Spleen (tissue), 13 donors: ENCODE measurements at places on chromosomes 16 and 17.

DNA sequence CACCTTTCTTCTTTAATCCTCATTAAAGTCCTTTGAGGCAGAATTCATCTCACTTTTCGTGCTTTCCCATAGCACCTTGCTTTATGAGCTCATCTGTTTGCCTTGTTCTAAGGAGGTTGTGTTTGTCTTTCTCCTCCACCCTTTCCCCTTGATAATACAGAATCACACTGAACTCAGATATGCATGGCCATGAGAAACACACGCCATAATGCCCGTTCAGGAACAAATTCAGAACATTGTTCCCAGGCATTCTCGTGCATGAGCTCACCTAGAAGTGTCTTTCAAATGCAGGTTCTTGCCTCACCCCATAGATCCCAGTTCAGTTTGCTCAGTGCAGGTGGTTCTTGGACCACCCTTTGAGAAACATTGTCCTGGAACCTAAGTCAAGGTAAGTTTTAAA lies 71.1 kb downstream of the TMEM114 start:
- H3K36me3 ChIP-seq = no peaks in the 10 kb centered on the region
- H3K4me3 ChIP-seq = no peak overlapping the region

DNA sequence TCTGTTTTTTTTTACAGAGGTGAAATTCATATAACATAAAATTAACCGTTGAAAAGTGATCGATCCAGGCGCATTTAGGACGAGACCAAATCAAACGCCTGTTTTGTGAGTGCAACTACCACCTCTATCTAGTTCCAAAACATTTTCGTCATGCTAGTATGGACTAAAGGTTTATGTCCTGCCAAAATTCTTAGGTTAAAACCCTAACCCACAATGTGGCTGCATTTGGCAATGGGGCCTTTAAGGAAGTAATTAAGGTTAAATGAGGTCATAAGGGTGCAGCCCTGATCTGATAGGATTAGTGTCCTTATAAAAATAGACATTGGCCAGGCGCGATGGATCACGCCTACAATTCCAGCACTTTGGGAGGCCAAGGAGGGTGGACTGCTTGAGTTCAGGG lies 32.8 kb upstream of the RCVRN start:
- H3K27me3 ChIP-seq = no peaks in the 10 kb centered on the region
- no peak for DNase-seq
- peaks cover 87% of the 10 kb centered on the region for H3K36me3 ChIP-seq
- no peak overlapping the region for H3K27ac ChIP-seq

GRCh38 chr17:8312726-8313600 lies 2.9 kb downstream of the ARHGEF15 start:
- no peaks in the 10 kb centered on the region for H3K4me1 ChIP-seq
- no peaks in the 10 kb centered on the region for H3K27me3 ChIP-seq
- no peak overlapping the region for H3K27ac ChIP-seq

DNA sequence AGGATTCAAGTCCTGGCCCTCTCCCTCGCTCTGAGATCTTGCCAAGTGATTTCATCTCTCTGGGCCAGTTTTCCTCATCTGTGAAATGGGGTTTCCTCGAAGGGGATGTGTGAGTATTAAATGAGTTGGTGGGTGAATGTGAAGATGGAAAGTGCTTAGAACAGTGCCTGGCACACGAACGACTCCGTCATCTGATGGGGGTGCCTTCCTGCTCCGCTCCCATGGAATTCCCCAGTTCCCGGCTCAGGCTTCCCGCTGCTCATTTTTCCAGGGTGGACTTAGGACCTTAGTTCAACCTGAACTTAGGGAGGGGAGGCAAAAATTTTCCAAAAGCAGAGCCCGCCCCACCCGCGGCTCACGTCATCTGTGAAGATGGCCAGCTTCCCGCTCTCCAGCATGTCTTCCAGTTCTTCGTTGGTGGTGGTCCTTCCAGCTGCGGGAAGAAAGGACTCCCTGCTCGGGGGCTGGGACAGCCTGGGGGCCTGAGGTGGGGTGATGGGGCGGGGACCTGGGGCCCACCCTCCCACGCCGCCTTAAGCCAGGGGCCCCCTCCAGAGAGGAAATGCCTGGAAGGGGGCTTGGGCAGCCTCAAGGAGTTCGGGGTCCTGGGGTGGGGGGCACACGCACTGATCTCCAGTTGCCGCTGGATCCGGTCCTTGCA lies 11.4 kb downstream of the HSD3B7 start:
- peak overlapping the region; percentile 30 for H3K4me3 ChIP-seq
- H3K4me1 ChIP-seq = peaks cover 28% of the 10 kb centered on the region
- DNase-seq = no peak
- H3K36me3 ChIP-seq = no peaks in the 10 kb centered on the region
- H3K27me3 ChIP-seq = no peaks in the 10 kb centered on the region

- no peak overlapping the region for H3K4me3 ChIP-seq
- H3K4me1 ChIP-seq = no peaks in the 10 kb centered on the region
- H3K27ac ChIP-seq = no peak overlapping the region
- H3K27me3 ChIP-seq = no peaks in the 10 kb centered on the region
Measured at GRCh38 chr17:61511480-61512182, 59.4 kb downstream of the TBX4 start.

- no peaks in the 10 kb centered on the region for H3K36me3 ChIP-seq
- H3K4me3 ChIP-seq = no peak overlapping the region
- H3K27ac ChIP-seq = no peak overlapping the region
- no peaks in the 10 kb centered on the region for H3K27me3 ChIP-seq
- no peak for DNase-seq
- H3K4me1 ChIP-seq = no peaks in the 10 kb centered on the region
Measured at GRCh38 chr17:66248285-66248684, 19.1 kb upstream of the APOH start.

GRCh38 chr17:65626451-65626850 lies 65.0 kb upstream of the AXIN2 start:
- H3K27ac ChIP-seq = no peak overlapping the region
- H3K36me3 ChIP-seq = no peaks in the 10 kb centered on the region
- H3K4me3 ChIP-seq = no peak overlapping the region
- no peaks in the 10 kb centered on the region for H3K27me3 ChIP-seq
- DNase-seq = no peak

- peak; percentile 45 for DNase-seq
- H3K4me3 ChIP-seq = no peak overlapping the region
- H3K27ac ChIP-seq = no peak overlapping the region
- H3K4me1 ChIP-seq = peaks cover 100% of the 10 kb centered on the region
- H3K27me3 ChIP-seq = no peaks in the 10 kb centered on the region
- no peaks in the 10 kb centered on the region for H3K36me3 ChIP-seq
Measured at GRCh38 chr16:81496742-81497141, 52.1 kb downstream of the CMIP start.

DNA sequence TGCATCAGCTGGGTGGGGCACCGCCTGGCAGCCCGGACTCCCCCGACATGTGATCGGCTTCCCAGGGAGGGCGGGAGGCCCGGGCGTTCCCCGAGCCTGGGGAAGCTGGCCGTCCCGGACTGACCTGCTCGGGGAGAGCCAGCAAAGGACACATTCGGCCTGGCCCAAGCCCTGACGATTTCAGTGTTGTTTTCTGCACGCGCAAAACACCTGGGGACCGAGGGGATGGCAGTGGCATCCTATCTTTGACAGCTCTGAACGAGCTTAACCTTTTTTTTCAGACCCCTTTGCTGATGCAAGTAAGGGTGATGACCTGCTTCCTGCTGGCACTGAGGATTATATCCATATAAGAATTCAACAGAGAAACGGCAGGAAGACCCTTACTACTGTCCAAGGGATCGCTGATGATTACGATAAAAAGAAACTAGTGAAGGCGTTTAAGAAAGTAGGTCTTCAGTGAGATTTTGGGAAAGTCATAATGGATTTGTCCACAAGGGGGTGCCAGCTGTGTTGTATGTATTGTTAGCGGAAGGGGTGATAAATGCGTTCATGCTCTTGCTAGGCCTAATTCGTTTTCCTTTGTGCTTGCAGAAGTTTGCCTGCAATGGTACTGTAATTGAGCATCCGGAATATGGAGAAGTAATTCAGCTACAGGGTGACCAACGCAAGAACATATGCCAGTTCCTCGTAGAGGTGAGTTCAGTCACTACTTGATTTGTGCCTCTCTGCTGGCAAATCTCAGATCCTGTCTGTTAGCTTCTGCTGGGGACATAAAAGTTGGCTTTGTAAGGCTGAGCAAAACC lies 1.0 kb downstream of the EIF1 start:
- peak overlapping the region; percentile 91 for H3K4me3 ChIP-seq
- H3K36me3 ChIP-seq = peaks cover 53% of the 10 kb centered on the region
- H3K4me1 ChIP-seq = peaks cover 25% of the 10 kb centered on the region
- peak overlapping the region; percentile 100 for H3K27ac ChIP-seq

- no peaks in the 10 kb centered on the region for H3K36me3 ChIP-seq
- H3K4me1 ChIP-seq = peaks cover 33% of the 10 kb centered on the region
- H3K27ac ChIP-seq = no peak overlapping the region
- H3K4me3 ChIP-seq = no peak overlapping the region
- no peak for DNase-seq
Measured at GRCh38 chr16:81442220-81442915, 2.2 kb upstream of the CMIP start.

- no peak overlapping the region for H3K4me3 ChIP-seq
- peak; percentile 54 for DNase-seq
- H3K36me3 ChIP-seq = no peaks in the 10 kb centered on the region
- no peak overlapping the region for H3K27ac ChIP-seq
- H3K27me3 ChIP-seq = no peaks in the 10 kb centered on the region
- H3K4me1 ChIP-seq = peaks cover 25% of the 10 kb centered on the region
Measured at GRCh38 chr17:76545918-76546555, 6.2 kb downstream of the PRCD start.

DNA sequence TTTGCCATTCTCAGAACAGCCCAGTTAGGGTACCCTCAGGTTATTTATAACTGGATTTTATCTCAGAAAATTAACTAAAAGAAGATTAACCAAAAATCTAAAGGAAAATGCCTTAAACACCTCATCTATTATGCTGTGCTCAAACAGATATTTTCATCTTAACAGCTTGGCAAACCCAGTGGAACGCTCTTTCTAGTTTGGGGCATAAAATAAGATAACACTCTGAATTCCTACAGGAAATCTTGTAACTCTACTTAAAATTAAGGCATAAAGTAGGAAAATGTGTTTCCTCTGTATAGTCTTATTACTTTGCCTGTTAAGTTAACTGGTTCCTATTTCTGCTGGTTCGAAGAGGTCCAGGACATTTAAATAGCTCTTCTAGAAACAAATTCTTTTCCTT lies 723.9 kb downstream of the MAF start:
- H3K27me3 ChIP-seq = no peaks in the 10 kb centered on the region
- H3K27ac ChIP-seq = no peak overlapping the region

DNA sequence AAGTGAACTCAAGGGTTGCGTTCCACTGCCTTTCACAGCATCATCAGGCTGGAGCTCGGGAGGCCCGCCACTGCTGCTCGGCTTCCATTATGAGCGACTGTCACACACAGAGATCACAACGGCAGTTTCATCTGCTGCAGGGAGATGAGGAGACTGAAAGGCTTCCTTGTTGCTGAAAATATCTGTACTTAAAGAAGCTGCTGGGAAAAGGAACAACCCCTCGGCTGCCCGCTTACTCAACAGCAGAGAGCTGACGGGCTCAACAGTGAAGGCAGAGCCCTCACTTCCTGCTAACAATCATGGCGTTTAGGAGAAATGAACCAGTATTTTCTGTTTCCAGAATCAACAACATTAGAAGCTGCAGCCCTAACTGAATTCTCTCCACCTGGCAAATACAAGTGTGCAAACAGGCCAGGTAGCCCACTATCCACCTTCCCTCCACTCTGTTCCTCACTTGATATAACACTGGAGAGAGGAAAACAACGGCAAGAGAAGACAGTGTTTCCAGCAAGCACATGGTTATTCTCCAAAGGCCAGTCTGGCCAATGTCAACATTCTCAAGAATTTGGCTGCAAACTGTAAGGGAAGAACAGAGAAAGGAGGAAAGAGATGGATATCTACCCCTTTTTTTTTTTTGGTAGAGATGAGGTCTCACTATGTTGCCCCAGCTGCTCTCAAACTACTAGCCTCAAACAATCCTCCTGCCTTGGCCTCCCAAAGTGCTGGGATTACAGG lies 33.7 kb downstream of the MBTPS1 start:
- peaks cover 42% of the 10 kb centered on the region for H3K4me1 ChIP-seq
- H3K36me3 ChIP-seq = peaks cover 93% of the 10 kb centered on the region
- no peak overlapping the region for H3K4me3 ChIP-seq
- peak overlapping the region; percentile 3 for H3K27ac ChIP-seq

DNA sequence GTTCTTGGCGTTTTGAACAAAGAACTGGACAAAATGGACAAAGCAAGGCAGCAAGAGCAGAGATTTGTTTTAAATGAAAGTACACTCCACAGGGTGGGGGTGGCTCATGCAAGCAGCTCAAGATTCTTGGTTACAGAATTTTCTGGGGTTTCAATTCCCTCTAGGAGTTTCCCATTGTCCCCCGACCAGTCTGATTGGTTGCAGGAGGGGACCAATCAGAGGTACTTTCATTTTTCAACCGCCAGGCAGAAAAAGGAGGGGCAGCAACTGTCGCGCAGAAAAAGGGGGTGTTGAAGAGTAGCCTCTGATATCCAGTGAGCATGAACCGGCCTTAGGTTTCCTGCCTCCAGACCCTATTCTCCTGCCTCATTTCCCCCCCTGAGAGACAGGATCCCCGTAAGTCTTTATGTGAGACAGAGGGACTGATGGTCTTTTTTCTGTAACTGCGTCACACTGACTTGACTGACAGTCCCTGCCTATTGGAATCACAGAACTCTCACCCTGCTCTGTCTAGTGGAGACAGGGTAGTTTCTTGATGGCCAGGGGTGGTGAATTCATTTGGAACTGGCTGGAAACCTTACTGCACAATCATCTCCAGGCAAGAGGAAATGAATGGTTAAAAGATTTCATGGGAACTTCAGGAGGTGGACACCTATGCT lies 59.4 kb upstream of the ALOX12 start:
- DNase-seq = no peak
- no peaks in the 10 kb centered on the region for H3K4me1 ChIP-seq

GRCh38 chr16:74226338-74226954 lies 70.2 kb upstream of the PSMD7 start:
- no peak overlapping the region for H3K27ac ChIP-seq
- H3K4me3 ChIP-seq = no peak overlapping the region
- H3K27me3 ChIP-seq = no peaks in the 10 kb centered on the region
- no peaks in the 10 kb centered on the region for H3K36me3 ChIP-seq
- DNase-seq = no peak

DNA sequence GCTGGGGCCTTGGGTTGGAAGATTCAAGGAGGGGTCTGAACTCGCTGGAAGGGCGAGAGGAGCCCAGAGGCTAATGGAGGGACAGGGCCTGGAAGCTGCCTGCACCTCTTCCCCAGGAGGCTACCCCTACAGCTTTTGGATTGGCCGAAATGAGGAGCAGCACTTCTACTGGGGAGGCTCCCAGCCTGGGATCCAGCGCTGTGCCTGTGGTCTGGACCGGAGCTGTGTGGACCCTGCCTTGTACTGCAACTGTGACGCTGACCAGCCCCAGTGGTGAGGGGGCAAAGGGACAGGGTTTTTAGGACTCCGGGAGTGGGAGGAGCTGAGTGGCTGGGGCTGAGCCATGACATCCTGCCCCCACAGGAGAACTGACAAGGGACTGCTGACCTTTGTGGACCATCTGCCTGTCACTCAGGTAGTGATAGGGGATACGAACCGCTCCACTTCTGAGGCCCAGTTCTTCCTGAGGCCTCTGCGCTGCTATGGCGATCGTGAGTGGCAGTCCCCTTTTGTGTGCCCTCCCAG lies 8.8 kb downstream of the CNTNAP1 start:
- H3K27ac ChIP-seq = no peak overlapping the region
- DNase-seq = no peak
- no peaks in the 10 kb centered on the region for H3K27me3 ChIP-seq
- peaks cover 15% of the 10 kb centered on the region for H3K36me3 ChIP-seq
- no peak overlapping the region for H3K4me3 ChIP-seq
- H3K4me1 ChIP-seq = no peaks in the 10 kb centered on the region

- H3K36me3 ChIP-seq = peaks cover 28% of the 10 kb centered on the region
- H3K4me1 ChIP-seq = peaks cover 11% of the 10 kb centered on the region
- no peak overlapping the region for H3K4me3 ChIP-seq
- H3K27ac ChIP-seq = peak overlapping the region; percentile 44
Measured at GRCh38 chr17:42513686-42514085, 22.4 kb upstream of the NAGLU start.
